ENCODE measurements at places on chromosomes 1 and 21. TPM values are rescaled to one million over a fixed set of nuclear protein-coding genes. Genes with fewer than 3 reads are reported as not detected.

Gene C1orf53
- polyA plus RNA-seq: 1.0 TPM

Gene INAVA
- 4.6 TPM for polyA plus RNA-seq

Gene ORC1
- polyA plus RNA-seq: 2.6 TPM

Gene TMEM234
- polyA plus RNA-seq: 11.3 TPM

Gene GBP6
- not detected for polyA plus RNA-seq

Gene LHX8
- not detected for polyA plus RNA-seq

Gene TRMT13
- polyA plus RNA-seq: 25.2 TPM

Gene AGT
- 17.9 TPM for polyA plus RNA-seq

Gene METTL18
- 6.4 TPM for polyA plus RNA-seq

Gene KRTAP21-2
- polyA plus RNA-seq: not detected

Gene KRTAP20-1
- polyA plus RNA-seq: not detected

Gene ANKRD35
- polyA plus RNA-seq: 2.7 TPM

Gene NT5C1A
- 12.8 TPM for polyA plus RNA-seq

Gene MTARC1
- 5.7 TPM for polyA plus RNA-seq

Gene OR2L13
- not detected for polyA plus RNA-seq

Gene BARHL2
- polyA plus RNA-seq: not detected

Gene PCP4L1
- polyA plus RNA-seq: 0.23 TPM

Gene LINGO4
- polyA plus RNA-seq: 0.40 TPM

Gene AURKAIP1
- 71.7 TPM for polyA plus RNA-seq

Gene DNAJC28
- polyA plus RNA-seq: 2.1 TPM

Gene SPRR1B
- 0.37 TPM for polyA plus RNA-seq

Gene KRTAP11-1
- not detected for polyA plus RNA-seq

Gene S100A3
- polyA plus RNA-seq: 1.2 TPM

Data from hindlimb muscle (tissue), 1 donor.